ENCODE measurements at places on chromosomes 16 and 17. TPM values are rescaled to one million over a fixed set of nuclear protein-coding genes. Genes with fewer than 3 reads are reported as not detected.
A peak's percentile ranks its signal among the peaks of the same experiment; 100 is the strongest.

DNA sequence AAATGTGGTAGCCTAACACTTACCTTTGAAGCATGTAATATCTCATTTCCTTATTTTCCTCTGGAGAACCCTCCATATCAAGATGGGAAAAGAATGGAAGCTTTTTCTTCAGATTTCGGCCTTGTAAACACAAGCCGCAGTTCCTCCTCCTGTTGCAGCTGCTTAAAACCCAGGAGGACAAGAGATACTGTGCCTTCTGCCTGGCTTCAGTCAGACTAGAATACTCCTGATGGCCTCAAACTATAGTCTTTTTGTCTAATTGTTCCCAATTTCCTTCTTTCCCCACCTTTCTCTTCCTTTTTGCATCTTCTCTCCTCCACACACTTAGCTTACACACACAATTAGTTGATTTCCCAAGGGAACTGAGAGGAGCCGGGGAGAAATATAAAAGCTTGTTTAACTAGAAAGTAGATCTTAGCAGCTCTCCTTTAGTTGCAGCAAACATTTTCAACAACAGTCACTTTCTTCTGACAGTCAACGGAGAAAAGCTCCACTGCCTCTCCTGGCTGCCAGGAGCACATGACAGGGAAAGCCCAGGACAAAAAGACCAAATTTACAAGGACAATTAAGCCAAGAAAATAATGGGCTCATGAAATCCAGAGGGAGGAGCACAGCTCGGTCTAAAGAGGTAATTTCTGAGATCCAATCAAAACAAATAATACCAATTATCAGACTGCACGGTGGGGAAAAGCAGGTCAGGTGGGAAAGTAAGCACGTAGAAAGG is 76.4 kb upstream of the C17orf78 start:
- no peak for DNase-seq

The YPEL2 gene
- total RNA-seq = 46.8 TPM

DNA sequence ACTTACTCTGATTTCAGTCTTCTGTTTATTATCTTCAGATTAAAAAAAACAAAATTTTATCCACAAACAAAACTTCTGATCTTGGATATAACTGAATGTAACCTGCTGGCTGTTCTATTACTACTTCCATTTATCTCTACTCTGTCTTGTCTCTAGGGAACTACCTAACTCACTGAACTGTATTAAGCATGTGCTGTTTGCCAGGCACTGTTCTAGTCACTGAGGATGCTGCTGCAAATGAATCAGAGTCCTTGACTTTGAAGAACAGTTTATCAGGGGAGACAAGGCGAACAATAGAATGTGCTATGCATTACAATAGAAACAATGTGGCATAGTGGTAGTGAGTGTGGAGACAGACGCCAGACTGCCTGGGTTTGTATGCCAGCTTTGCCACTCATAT is 2.3 kb upstream of the ANKRD40 start:
- no peak for DNase-seq

GRCh38 chr17:40363111-40363827 is 1.3 kb downstream of the GJD3 start:
- DNase-seq = peak; percentile 47

- DNase-seq = no peak
These were observed 405 bp upstream of the CBLN1 start for GRCh38 chr16:49281843-49282642.

GRCh38 chr17:10197721-10198508 is 491 bp downstream of the GAS7 start:
- DNase-seq = no peak

DNA sequence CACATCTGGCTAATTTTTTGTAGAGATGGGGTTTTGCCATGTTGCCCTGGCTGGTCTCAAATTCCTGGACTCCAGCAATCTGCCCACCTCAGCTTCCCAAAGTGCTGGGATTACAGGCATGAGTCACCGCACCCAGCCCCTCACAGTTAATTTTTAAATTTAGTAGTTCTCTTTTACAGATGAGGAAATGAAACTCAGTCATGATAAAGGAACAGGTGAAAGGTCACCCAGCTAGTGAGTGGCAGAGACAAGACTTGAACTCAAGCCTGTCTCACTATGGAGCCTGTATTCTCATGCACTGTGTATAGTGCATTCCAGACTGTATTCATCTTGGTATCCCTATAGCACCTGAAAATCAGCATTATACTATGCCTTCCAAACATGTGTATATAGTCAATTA is 77.1 kb upstream of the WSB1 start:
- DNase-seq = no peak

- DNase-seq = no peak
These were observed 41.2 kb upstream of the RHOT1 start for GRCh38 chr17:32100971-32101631.

DNA sequence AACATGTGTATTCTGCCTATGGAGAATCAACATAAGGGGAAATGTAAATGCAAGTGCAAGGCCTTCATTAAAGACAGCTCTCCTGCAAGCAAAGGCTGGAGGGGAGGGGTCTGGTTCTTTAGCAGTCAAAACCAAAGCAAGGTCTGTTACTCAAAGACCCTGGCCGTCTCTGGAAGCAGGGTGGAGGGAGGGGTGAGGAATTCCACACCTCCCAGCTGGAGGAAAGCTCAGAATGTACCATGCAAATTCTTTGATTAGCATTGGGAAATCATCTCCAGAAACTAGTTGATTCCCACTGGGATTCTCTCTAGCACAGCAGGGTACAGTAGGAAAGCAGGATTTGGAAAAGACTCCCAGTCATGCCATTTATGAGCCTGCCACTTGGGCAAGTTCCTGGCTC is 77.3 kb upstream of the ASIC2 start:
- no peak for DNase-seq

The MFSD6L gene
- 0.13 TPM for total RNA-seq

The SLC13A2 gene
- not detected for total RNA-seq

The VAMP2 gene
- total RNA-seq = 234 TPM

The KRTAP4-1 gene
- total RNA-seq = not detected
